ENCODE measurements at places on chromosomes 5 and 9.

DNA sequence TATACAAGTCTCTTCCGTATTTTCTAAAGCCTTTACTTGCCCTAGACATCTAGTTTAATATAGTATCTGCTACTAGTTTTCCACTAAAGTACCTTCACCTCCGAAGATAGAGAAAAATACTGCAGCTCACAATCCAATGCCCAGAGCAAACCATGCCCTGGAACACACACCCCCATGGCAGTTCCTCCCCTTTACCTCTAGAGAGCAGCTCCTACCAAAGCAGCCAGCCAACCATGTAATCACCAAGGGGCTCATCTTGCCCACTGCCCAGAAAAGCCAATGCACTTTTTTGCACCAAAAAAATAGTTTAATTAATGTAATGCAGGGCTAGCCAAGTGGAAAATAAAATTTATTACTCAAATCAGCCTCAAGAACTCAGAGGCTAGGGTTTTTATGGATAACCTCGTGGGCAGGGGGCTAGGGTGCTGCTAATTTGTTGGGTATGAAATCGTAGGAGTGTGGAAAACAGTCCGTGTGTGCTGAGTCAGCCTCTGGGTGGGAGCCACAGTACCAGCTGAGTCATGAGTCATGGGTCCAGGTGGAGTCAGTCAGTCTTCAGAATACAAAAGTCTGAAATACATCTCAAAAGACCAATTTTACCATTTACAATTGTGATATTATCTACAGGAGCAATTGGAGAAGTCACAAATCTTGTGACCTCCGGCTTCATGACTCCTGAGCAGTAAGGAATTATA is 120.1 kb upstream of the ACO1 start:
- no peak for DNase-seq

GRCh38 chr5:78824831-78825281 is 160.3 kb downstream of the ARSB start:
- no peak for DNase-seq

DNA sequence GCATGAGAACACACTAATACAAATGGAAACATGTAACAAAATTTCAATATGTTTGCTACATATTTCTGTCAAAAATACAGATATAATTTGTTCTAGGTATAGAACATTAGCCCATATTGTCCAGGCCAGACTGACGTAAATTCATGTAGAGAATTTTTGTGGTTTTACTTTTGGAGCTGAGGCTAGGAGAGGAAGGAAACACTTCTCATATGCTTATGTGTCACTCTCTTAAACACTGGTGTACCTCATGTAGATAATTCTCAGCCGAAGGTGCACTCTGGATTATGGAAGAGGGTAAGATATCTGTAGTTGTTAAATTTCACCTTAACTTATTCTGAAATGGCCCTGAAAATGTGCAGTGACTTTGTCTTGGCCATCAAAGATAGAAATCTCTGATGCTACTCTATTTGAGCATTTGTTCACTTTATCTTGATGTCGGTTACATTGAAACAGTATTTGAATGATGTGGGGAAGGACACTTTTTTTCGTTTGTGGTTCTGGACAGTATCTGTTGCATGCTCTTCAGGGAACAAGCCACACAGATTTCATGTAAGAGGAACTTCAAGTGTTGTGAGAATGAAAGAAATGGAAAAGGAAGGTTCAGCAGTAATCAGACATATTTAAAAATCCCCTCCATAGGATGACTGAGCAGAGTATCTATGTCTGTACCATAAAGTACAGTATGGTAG is 202.7 kb downstream of the SPATA31D1 start:
- DNase-seq, result no peak

DNA sequence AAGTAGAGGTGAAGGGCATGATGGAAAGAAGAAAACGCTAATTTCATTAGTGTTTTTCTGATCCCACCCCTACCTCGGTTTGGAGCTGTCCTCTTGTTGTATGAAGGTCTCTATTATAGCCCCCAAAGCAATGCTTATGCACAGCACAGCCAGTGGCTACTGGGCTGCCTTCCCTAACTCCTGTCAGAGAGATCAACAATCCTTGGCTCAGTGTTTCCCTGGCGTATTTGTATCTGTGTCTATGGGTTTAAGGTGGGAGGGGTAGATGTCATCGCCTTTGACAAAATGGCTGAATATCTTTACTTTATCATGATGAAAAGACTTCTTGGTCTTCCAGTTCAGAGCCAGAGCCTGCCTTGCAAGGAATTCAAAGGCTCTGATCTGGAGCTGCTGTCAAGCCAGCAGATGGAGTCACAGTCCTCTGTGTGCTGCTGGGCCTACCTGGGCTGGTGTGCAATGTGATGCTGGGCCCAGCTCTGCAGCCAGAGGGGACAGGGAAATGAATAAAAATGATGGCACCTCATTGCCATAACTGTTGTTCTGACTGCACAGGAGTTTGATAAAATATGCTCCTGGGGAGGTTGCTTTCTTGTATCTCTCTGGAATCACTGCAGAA is 20.1 kb upstream of the HSPA9 start:
- no peak for DNase-seq

- no peak for DNase-seq
These were observed 10.9 kb upstream of the NKD2 start for GRCh38 chr5:997711-998110.

- DNase-seq, result no peak
These were observed 257.4 kb downstream of the ENC1 start for GRCh38 chr5:74382987-74383593.

- DNase-seq, result no peak
These were observed 233.2 kb upstream of the PRDM9 start for GRCh38 chr5:23274171-23274570.

DNA sequence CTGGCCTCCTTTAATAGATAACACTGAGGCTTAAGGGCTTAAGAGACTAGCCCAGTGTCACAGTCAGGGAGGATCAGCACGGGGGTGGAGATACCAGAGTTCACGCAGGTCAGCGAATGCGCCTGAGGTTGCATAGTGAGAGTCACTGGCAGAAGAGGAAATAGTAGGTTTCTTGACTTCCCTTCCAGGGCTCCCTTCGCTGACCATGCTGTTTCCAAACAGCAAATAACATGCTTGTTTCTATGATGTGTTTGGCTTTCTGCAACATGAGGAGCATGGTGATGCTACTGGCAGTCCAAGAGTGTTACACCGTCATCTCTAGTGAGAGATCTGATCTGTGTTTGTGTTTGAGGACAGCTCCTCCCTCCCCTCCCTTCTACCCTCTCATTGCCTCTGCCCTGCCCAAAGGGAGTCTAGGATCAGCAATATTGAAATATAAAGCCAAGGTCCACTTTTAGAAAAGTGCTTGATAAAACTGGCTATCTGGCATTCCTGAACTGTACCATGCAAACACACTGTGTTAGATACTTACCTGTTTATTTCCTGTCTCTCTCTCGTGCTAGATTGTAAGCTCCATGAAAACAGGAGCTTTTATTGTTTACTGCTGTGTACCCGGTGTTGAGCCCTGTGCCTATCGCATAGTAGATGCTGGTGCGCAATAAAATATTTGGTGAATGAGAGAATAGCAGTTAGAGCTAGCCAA is 12.3 kb downstream of the TLE4 start:
- DNase-seq, result no peak

GRCh38 chr9:77978086-77978781 is 53.4 kb downstream of the GNAQ start:
- no peak for DNase-seq
